OCI-M1 (cell line): ENCODE measurements at places on chromosomes 13 and 19.

- DNase-seq: peak; percentile 80
These were observed at the start of gene CD37 for GRCh38 chr19:49335071-49335783. Gene CD37 (plus strand): TSS chr19:49335406. CDS start chr19:49335541, 135 bp downstream.

GRCh38 chr13:50707628-50708027 lies 135.9 kb downstream of the DLEU7 start:
- no peak for DNase-seq

- no peak for DNase-seq
These were observed 178.7 kb upstream of the PCDH9 start for GRCh38 chr13:67408798-67409197.

GRCh38 chr19:52665529-52665928 lies 27.4 kb upstream of the ZNF83 start:
- no peak for DNase-seq

DNA sequence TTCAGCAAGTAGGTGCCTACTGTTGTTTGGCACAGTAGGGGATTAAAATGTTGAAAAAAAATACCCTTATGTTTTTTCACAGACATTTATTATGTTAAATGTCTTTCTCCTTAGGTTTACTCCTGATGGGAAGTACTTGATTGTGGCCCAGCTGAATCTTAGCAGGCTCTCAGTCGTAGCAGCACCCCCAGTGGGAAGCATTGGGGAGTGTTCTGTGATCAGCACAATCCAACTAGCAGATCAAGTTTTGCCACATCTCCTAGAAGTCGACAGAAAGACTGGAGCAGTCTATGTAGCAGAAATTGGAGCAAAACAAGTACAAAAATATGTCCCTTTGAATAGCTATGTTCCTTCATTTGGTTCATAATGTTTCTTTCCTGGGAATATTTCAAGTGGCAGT lies 9.3 kb downstream of the NHLRC3 start:
- peak; percentile 21 for DNase-seq

GRCh38 chr19:3482507-3483225 lies 575 bp downstream of the SMIM44 start:
- DNase-seq: no peak

DNA sequence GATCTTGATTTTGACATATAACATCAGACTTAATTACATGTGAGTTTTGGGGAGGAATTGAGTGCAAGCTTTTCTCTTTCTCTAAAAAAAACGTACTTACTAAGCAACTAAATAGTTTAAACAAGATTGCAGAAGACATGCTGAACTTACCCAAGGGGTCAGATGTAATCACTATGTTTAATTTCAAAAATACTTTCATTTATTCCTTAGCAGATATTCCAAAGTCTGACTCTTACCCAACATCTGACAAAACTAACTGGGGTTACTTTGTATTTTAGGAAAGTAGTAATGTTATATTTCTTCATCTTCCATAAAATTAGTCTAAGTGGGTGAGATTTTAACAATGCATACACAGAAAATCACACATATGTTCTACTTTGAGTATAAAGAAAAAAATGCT lies 270.2 kb downstream of the DNAJC15 start:
- no peak for DNase-seq

GRCh38 chr13:49308097-49308875 lies 60.6 kb downstream of the CDADC1 start:
- DNase-seq: no peak

DNA sequence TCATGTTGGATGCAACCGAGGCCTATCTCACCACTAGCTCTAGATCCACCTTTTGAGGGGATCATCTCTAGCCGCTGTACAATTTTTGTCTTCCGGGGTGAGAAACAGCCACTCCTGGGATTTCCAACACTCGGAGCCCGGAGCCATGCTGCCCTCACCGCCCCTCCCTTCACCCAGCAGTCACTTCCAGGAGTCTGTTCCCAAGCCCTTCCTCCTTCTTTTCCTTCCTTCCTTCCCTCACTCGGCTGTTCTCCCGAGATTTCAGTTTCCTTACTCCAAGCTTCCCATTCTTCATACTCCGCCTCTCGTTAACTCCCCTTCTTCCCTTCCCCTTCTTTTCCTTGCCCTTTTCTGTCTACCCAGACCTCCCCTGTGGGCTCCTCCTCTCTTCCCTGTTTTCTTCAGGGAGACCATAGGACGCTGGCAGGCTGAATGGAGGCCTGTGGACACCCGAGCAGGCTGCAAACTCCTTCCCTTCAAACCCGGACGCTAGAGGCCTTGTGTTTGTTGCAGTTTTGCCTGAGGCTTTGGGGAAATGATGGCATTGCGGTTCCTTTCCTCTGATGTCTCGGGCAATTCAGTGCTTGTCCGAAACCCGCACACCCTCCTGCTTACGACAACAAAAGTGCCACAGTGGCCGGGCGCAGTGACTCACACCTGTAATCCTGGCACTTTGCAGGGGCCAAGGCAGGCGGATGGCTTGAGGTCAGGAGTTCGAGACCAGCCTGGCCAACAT lies 96.0 kb downstream of the CAB39L start:
- DNase-seq: no peak

GRCh38 chr19:39825531-39826076 lies 8.4 kb downstream of the DYRK1B start:
- DNase-seq: no peak

- DNase-seq: peak; percentile 81
These were observed 68.1 kb downstream of the UFM1 start for GRCh38 chr13:38417727-38418126.

- DNase-seq: no peak
These were observed 24.6 kb downstream of the POP4 start for GRCh38 chr19:29630655-29631054.

DNA sequence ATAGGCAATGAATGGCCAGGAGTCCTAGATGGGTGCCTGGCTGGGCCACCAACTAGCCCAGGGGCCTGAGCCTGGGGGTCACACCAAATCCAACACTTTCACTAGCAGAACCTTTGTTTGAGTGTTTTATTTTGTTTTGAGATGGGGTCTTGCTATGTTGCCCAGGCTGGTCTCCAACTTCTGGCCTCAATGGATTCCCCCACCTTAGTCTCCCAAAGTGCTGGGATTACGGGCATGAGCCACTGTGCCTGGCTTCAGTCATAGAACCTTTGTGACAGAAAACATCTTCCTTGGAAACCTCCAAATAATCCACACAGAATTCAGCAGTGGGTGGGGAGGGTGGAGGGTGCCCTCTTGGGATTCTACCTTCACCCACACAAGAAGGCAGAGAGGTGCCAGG lies 6.1 kb downstream of the PRKACA start:
- DNase-seq: no peak

DNA sequence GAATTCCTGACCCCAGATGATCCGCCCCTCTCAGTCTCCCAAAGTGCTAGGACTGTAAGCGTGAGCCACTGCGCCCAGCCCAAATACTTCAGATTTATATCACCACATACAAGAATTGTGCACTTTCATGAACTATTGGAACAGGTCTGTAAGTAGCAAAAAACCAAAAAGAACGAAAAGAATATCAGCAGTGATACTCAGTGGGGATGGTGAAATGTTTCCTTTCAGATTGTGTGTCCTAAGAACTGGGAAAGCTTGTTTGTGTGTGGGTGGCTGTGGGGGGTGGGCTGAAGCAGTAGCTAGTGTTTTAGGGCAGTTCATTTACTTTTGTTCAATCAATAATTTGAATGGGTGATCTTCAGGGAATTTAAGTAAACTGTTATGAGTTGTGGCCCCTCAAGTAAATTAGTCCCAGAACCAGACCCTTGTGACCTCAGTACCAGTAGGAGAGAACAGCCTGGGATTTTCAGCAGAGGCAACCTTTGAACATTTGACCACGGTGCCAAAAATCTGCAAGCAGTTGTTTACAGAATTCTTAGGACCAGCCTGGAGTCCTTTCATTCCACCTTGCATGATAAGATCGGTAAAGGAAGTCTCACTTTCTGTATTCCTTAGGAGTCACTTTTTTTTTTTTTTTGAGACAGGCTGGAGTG lies 106.6 kb downstream of the LRCH1 start:
- DNase-seq: no peak
